ENCODE measurements at places on chromosomes 2 and 18. TPM values are rescaled to one million over a fixed set of nuclear protein-coding genes. Genes with fewer than 3 reads are reported as not detected.

The SCYGR4 gene
- total RNA-seq = not detected

The BCL2 gene
- total RNA-seq = 39.2 TPM

The SERPINB10 gene
- not detected for total RNA-seq

The NLRC4 gene
- total RNA-seq = 2.3 TPM

The PRSS56 gene
- total RNA-seq = not detected

The RBMS1 gene
- 94.8 TPM for total RNA-seq

- H3K27me3 ChIP-seq = no peaks in the 10 kb centered on the region
- H3K36me3 ChIP-seq = no peaks in the 10 kb centered on the region
- H3K27ac ChIP-seq = no peak overlapping the region
- no peak for DNase-seq
- H3K4me3 ChIP-seq = no peak overlapping the region
- H3K4me1 ChIP-seq = no peaks in the 10 kb centered on the region
Measured at GRCh38 chr18:5155218-5155906, 41.7 kb downstream of the AKAIN1 start.

DNA sequence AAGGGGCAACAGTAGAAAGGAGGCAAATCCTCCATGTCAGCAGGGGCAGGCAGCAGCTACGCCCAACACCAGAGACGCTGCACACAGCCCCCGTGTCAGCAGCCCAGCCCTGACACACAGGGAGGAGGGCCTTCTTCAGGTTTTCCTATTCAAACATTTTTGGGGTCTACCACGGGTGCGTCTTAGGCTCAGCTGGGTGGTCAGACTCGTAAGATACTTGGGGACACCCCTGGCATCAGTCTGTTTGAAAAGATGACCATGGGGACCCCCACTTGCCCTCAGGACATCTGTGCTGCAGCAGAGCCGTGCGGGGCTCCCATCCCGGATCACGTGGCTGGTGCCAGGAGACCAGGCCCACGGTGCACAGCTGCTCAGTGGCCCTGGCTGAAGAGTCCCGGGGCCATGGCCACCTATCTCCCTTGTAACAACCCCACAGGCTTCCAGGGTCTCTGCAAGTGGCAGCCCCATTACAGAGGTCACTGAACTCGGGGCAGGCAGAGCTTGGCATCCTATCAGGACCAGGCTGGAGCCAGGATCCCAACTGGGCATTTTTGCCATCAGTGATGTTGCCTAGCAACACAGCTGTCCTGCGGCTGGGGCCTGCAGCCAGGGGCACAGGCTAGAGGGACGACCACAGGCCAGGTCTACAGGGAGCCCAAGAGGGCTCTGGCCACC lies 82.5 kb downstream of the EDAR start:
- H3K27ac ChIP-seq = no peak overlapping the region
- H3K4me3 ChIP-seq = no peak overlapping the region
- DNase-seq = no peak
- H3K4me1 ChIP-seq = no peaks in the 10 kb centered on the region

DNA sequence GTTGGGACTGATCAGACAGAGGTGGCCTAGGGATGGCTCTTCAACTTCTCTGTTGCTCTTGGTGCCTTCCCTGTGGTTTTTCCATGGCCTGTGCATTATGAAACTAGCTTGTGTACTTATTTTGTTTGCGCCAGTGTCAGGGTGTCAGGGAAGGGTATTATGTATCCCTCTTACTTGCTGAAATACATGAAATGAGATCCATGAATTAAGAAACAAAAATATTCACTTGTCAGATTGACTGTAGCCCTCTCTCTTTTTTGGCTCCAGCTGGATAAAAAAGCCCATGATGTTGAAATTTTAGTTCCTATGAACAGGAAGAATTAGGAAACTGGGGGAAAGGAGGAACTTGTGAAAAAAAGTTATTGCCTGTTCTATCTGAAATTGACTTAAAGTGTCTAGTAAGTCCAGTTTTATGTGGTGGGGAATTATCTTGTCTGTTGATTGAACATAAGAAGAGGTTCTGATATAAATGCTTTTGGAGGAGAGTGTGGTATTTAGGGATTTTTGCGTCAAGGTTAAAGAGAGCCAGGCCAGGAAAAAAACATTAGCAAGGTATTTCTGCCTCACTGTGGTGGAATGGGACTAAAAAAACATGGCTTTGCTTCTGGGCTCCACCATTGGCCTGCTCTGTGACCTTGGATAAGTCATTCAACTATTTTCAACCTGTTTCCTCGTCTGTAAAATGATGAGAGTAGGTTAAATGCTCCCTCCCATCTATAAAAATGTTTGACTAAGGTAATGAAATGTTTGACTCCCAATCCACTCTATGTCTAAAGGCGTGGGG lies 12.0 kb downstream of the UGP2 start:
- no peak for DNase-seq
- peaks cover 28% of the 10 kb centered on the region for H3K4me1 ChIP-seq
- H3K4me3 ChIP-seq = no peak overlapping the region
- H3K27ac ChIP-seq = no peak overlapping the region

DNA sequence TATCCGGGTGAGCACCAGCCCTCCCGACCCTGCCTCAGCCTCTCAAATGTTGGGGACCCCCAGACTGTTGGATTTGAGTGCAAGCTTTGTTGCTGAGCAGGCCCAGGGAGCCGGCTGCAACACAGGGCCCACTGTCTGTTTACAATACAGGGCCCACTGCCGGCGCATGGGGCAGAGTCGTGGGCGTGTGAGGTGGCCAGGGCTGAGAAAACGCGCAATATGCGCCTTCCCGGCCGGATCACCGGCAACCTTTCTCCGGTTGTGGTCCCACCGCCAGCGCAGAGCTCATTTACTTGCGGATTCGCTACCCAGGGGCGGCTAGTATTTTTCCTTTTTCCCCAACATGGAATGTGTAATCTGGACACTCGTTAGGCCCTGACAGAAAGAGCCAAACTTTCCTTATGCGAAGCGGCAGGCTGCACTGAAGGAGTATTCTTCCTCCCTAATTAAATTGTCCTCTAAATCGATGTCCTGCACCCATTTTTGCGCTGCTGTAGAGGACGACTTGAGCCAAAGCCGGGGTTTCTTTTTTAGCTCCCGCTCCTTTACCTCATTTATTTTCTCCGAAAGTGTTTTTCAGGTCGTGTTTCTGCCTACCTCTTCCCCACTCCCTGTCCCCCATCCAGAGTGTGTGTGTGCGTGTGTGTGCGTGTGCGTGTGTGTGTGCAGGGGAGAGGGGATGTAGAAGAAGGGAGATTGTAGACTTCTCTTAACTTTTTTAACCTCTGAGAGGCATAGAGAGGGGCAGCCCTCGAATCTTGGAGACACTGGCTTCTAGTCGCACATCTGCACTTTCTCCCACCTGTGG lies 2.7 kb downstream of the OTX1 start:
- no peak overlapping the region for H3K27ac ChIP-seq
- DNase-seq = no peak
- H3K4me1 ChIP-seq = peaks cover 6% of the 10 kb centered on the region
- no peak overlapping the region for H3K4me3 ChIP-seq
- H3K27me3 ChIP-seq = peaks cover 74% of the 10 kb centered on the region

DNA sequence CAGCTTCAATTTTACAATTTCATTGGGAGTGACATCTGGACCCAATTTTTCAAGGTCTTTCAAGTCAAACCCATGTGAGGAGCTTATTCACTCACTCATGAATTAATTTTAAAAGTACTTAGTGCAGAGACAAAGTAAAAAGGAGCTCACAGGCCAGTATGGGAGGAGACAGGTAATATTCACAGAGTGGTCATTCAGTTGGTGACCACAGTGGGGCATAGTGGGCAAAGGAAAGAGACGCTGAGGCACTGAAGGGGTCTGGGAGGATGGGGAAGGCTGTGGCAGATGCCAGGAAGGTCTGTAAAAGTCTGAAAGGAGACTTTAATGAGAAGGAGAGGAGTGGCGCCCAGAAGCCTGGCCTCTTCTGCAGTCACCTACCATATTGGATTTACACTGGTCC lies 76.0 kb downstream of the CD8B2 start:
- H3K27ac ChIP-seq = peak overlapping the region; percentile 28
- no peaks in the 10 kb centered on the region for H3K36me3 ChIP-seq
- peaks cover 5% of the 10 kb centered on the region for H3K4me1 ChIP-seq
